ENCODE measurements at places on chromosomes 11 and 22. TPM values are rescaled to one million over a fixed set of nuclear protein-coding genes. Genes with fewer than 3 reads are reported as not detected.
A peak's percentile ranks its signal among the peaks of the same experiment; 100 is the strongest.

- H3K4me3 ChIP-seq: peak overlapping the region; percentile 20
- H3K36me3 ChIP-seq: no peaks in the 10 kb centered on the region
- DNase-seq: peak; percentile 86
- peak overlapping the region; percentile 21 for H3K27ac ChIP-seq
- peaks cover 44% of the 10 kb centered on the region for H3K4me1 ChIP-seq
Observed at GRCh38 chr11:61695917-61696316, 15.7 kb downstream of the DAGLA start.

DNA sequence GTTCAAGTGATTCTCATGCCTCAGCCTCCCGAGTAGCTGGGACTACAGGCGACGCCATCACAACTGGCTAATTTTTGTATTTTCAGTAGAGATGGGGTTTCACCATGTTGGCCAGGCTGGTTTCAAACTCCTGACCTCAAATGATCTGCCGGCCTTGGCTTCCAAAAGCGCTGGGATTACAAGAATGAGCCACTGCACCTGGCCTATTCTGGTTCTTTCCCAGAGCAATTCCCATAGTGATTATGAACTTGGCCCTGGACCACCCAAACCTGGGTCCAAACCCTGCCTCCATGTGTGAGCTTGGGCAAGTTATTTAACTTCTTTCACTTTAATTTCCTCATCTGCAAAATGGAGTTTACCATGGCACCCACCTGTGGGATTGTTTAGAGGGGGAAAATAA is 61.5 kb upstream of the HEPHL1 start:
- H3K4me1 ChIP-seq: no peaks in the 10 kb centered on the region
- H3K27me3 ChIP-seq: no peaks in the 10 kb centered on the region
- no peak overlapping the region for H3K27ac ChIP-seq

DNA sequence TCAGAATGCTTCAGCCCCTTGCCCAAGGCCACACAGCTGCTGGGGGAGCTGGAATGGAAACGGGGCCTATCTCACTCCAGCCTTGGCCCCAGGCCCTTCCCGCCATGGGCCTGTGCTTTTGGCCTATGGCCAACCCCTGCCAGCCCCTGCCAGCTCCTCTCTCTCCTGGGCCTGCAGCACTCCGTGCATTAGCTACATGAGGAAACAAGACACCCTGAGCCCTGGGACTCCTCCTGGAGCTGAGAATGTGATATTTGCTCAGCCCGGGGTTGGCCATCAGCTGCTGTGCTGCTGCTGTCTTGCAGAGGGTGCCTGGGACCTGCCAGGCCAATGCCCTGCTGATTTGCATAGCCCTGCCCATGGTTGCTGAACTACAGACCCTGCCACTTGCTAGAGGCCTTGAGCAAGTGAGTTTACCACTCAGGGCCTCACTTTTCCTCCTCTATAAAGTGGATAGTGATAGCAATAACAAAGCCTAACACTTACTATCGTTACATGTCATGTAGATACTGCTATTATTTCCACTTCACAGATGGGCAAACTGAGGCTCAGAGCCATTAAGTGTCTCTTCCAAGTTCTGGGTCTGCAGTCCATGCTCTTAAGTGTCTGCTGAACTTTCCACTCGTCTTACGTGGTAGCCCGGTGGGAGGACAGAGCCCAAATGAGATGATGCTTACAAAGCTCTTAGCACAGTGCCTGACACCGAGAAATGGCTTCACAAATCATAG is 99.6 kb downstream of the KIAA1671 start:
- no peak for DNase-seq
- H3K27ac ChIP-seq: no peak overlapping the region
- H3K4me3 ChIP-seq: no peak overlapping the region
- H3K36me3 ChIP-seq: no peaks in the 10 kb centered on the region
- H3K27me3 ChIP-seq: peaks cover 3% of the 10 kb centered on the region

The INCENP gene
- total RNA-seq: 24.7 TPM
